ENCODE measurements at places on chromosomes 1 and 21.
A peak's percentile ranks its signal among the peaks of the same experiment; 100 is the strongest.

DNA sequence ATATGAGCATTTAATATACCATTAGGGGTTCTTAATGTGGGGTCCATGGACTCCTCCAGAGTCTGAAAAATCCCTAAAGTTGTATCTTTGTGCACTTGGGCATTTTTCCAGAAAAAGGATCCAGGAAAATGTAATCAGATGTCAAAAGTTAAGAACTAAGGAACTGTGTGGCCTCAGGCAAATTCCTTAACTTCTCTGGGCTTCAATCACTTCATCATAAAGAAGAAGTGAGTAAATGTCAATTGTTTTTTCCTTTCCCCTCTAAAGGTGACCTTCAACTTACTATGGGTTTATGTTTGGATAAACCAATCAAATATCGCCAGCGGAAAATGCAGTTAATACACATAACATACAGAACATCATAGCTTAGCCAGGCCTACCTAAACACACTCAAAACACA lies 2.5 kb downstream of the MAD2L2 start:
- DNase-seq = no peak

DNA sequence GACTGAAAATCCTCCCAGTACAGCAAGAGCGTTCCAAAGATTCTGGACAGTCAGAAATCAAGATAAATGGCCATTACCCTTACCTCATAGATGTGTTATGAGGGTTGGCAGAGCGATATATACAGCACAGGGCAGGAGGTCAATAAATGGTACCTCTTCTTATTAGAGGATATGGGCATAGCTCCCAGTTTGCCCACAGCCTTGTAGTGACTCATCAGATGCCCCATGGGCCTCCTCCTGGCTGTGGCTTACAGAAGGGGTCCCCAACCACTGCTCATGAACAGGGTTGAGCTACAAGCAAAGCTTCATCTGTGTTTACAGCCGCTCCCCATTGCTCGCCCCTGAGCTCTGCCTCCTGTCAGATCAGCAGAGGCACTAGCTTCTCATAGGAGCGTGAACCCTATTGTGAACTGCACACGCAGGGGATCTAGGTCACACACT lies 7.3 kb upstream of the IFNGR2 start:
- no peak for DNase-seq

- no peak for DNase-seq
Observed at GRCh38 chr1:71577451-71578131, 496.8 kb upstream of the ZRANB2 start.

DNA sequence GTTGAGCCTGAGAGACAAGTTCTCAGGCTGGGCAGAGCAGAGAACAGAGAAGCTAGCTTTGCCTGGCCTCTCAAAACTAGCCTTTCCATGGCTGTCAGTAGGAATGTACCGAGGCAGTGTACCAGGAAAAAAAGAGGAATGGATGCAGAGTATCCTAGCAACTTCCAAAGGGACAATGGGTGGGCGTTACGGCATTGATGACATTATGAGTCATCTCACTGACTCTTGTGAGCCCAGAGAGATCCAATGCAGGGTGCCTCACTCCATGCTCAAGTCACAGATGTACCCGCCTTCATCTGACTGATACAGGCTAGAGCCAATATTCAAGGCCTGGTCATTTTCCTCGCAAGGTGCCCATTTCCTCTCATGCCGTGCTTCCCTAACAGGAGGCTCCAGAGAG lies 51.4 kb upstream of the C8B start:
- DNase-seq = no peak

- peak; percentile 92 for DNase-seq
Observed at GRCh38 chr1:109640285-109640865, 15.5 kb upstream of the GSTM4 start.

DNA sequence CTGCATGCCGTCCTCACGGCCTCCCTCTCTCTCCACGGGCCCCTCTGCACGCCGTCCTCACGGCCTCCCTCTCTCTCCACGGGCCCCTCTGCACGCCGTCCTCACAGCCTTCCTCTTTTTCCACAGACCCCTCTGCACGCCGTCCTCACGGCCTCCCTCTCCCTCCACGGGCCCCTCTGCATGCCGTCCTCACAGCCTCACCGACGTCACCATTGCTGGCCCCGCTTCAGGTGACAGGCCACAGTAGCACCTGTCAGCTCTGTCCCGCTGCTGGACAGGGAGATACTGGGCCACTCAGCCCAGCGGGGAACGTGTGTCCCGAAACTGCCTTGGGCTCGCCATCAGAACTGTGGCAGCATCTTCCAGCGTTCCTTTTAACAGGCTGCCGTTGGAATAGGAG lies 82.8 kb upstream of the COL6A1 start:
- no peak for DNase-seq

GRCh38 chr1:43312663-43313515 lies 12.1 kb downstream of the TIE1 start:
- no peak for DNase-seq

DNA sequence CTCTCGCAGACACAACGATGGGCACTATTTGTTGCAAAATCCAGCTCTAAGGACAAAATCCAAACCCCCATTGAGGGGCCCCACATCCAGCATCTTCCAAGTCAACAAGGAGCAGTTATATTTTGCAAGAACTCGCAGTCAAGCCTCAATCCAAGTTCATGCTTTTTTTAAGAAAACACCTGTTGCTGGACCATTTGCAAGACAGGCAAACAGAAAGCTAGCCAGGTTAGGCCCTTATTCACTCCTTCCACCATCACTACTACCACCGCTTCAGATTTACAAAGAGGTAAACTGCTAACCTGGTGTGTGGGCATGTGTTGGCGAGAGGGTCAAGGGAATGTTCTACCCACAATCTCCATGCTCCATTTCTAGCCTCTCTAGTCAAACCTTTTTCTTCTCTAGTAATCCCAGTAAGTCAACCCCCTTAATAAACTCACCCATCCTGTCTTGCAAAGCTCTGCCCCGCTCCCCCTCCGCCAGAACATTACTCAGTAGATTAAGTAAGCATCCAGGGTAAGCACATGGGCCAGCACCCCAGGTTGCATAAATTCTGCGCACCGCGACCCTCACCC lies 703 bp downstream of the ERI3 start:
- DNase-seq = no peak

DNA sequence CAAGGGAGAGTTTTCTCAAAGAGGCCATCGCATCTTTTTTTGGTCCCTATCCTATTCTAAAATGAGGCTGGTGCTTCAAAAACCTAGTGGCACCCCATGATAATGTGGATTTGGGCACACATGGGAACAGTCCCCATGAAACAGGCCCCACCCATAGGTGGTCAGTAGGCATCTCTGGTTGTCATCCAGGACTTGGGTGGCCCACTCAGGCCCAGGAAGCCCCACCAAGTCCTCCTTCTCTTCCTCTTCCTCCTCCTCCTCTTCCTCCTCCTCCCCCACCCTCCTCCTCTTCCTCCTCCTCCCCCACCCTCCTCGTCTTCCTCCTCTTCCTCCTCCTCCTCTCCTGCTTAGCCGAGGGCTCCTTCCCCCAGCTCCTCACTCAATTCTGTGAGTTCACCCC lies 554 bp downstream of the CACNA1S start:
- DNase-seq = no peak

GRCh38 chr21:40835184-40835694 lies 11.7 kb downstream of the DSCAM start:
- DNase-seq = no peak

DNA sequence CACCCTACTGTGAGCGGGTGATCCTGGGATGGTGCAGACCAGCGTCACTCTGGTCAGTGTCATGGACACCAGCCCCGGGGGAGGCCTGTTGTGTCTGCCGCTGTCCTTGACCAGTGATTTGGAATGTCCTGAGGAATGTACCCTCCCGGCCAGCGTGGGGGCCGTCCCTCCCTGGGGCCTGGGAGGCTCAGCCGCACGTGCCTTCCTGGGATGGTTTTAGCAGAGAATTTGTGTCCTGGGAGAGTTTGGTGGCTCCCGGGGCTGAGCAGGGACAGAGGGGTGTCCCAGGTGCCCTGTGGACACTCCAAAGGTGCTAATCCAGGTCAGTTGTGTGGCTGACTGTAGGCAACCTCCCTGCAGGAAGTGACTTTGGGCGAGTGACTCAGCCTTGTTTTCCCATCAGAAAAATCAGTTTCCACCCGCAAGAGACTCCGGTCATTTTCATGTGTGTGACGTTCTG lies 6.2 kb downstream of the ARHGEF16 start:
- no peak for DNase-seq

DNA sequence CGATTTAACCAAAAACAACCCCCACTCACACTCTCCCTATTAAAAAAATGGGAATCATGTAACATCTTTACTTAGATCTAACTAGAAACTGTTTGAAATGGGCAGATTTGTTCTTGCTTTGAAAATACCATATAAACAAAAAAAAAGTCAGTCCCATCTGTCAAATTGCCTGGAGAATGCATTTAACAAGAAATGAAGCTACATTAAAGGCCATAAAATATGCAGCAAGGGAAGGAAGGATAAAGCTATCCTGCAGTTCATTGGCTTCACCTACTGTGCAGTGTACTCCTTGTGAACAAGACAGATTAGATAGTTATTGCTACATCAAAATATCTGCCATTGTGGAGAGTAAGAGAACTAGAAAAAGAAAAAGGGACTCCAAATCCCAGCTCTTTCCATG lies 160.5 kb downstream of the LRRC7 start:
- DNase-seq = no peak

GRCh38 chr21:44441581-44442265 lies 13.6 kb upstream of the LRRC3 start:
- no peak for DNase-seq

DNA sequence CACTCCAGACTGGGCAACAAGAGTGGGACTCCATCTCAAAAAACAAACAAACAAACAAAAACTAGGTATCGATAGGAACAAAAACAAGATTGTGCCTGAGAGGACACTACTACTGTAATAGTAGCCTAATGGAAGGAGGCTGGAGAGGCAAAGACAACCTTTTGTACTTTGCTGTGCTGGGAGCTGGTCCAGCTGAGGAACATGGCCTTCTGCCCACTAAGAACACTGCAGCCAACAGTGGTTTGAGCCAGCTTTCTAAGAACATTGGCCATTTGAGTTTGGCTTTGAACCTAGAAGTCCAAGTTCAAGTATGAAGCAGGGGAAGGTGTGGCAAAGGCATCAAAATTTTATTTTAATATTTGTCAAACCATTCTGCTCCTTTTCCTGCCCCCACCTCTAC lies 22.7 kb upstream of the RGS8 start:
- DNase-seq = no peak

GRCh38 chr1:160653620-160654016 lies 6.8 kb upstream of the SLAMF1 start:
- DNase-seq = no peak

DNA sequence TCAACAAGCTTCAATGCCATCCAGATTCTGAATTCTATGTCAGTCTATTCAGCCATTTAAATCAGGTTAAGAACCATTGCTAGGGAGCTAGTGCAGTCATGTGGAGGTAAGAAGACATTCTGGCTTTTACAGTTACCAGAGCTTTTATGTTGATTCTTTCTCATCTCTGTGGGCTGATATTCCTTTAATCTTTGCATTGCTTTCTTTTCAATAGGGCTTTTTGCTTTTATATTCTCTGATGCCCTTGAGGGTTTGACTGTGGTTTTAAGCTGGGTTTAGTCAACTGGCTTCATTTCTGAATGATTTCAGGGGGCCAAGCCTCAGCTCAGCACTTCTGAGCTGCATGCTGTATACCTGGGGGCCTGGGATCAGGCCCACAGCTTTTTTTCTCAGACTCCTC lies 51.0 kb upstream of the GORAB start:
- DNase-seq = no peak

GRCh38 chr1:72759486-72759885 lies 477.1 kb upstream of the NEGR1 start:
- DNase-seq = no peak

- no peak for DNase-seq
Observed at GRCh38 chr1:34057347-34058130, 107.5 kb downstream of the CSMD2 start.

GRCh38 chr1:3677484-3677883 lies 25.2 kb downstream of the TP73 start:
- DNase-seq = no peak

DNA sequence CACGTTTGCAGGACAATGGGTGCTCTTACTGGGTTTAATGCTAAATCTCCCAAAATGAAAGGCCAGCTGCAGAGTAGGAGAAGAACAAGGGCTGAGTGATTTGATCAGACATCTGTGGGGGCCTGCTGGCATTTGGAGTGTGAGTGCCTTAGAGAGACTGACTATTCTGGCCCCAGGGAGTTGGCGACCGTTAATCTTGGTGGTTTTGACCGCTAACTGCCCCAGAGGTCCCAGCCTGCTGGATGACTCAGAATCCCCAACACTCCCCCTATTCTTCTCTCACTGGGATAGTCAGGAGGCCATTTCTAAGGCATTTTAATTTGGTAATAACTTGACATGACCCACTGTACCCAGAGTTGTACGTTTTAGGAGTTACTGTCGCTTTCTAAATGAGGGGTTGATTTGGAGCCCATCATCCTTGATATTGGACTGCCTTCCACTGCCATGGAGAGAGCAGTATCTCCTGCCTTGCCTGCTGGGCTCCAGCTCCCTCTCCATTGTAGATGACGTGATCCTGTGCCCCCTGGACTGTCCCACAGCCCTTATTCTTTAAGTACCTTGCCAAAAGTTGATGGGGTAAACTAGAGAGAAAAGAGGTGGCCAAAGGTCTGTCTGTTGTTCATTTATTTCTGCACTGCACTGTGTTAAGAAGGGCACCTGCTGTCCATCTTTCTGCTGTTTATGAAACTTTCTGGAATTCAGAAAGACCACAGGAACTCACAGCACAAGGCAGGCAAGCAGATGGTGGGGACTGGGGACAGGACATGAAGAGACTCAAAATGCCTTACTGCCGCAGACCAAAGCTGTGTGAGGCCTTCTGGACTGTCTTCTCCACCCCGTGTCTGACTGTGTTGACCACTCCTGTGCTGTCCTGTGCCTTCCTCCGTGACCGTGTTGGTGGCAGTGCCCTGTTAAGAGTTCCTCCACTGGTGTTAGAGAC lies 98.2 kb upstream of the ARTN start:
- DNase-seq = no peak

DNA sequence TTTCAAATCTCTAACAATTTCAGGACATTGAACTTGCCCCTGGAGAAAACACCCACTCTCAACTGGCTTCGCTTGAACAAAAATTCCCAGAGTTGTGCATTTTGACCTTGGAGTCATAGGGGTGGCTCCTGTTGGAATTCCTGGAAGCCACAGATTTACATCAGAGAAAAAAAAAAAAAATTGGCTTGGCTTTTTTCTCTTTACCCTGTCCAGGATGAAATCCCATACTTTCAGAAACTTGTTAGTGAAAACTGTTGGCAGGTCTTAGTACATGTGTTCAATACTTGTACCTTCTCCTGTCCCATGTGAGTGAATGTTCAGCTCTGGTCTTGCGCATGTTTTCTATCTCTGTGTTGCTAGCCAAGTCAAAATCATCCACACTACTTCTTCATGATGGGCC lies 228.8 kb downstream of the TGFB2 start:
- DNase-seq = no peak

DNA sequence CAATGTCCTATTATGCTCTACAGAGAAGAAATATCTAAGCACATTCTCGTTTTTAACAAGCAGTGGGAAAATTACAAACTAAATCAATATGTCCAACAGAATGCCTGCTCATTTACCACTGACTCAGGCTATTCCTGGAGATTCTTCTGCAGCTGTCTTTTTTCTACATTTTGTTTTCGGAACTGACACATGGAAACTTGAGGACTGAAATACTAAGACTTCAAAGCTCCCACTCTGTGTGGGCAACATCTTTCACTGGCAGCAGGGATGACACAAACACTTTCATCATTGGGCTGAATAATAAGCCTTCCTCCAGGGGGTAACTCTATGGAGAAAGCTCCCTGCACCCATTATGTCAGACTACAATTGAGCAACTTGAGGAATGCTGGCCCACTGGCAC lies 175.5 kb upstream of the NCAM2 start:
- DNase-seq = no peak
